ENCODE measurements at places on chromosomes 12 and 14.

- DNase-seq, result no peak
Measured at GRCh38 chr12:120687578-120688289, 785 bp downstream of the MLEC start.

DNA sequence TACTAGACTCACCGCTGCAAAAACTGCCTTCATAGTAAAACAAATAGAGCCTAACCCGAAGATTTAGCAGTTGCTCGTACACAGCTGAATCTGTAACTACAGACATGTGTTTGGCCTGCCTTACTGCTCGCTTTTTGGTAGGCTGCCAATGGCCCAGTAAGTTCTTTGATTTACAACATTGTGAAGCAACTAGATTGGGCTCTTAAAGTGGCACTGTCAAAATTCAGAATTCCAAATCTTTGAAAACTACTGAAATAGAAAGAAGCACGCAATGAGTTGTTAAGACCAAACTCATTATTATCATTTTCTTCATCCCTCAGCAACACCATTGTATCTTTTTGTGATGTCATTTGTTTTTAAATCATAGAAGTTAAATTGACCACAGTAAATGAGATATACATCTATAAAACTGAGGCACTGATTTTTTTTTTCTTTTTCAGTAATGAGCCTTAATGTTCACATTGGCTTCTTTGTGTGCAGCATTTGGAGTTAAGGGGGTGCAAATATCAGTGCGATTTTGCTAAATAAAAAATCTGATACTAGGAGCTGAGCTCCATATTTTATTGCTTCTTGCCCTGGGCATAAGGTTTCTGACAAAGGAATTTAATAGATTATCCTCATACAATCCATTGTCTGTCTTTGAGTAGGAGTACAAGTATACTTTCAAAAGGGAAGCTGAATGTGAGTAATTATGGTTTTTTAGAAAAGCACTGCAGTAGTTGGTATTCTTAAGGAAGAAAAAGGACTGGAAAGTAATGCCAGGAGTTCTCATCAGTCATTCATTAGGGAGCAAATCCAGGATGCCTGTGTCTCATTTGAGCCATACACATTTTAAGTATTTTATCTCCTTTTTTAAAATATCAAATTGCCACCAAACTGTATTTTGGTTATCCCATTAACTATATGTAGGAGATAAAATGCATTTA lies 138.5 kb downstream of the KICS2 start:
- peak; percentile 83 for DNase-seq

GRCh38 chr12:128753438-128753837 lies 70.3 kb downstream of the SLC15A4 start:
- DNase-seq, result no peak

DNA sequence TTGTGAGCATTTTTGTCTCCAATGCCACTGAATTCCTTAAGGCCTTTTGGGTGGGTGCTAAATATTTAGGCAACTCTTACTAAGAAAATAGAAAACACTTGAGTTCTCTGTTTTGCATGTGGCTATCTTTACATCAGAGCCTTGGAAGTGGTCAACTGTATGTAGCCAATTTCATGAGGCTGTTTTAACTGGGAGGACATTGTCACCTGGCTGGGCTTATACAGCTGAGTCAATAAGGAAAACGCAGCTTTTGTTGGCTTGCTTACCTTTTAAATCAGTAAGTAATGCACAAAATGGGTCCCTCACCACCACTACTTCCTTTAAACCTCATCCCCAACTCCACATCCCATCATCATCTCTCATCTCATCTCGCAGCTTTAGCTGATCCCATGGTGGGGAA lies 194.3 kb downstream of the RGS6 start:
- DNase-seq, result no peak

GRCh38 chr14:85464135-85464895 lies 65.6 kb upstream of the FLRT2 start:
- no peak for DNase-seq

- DNase-seq, result no peak
Measured at GRCh38 chr14:61972711-61973110, 210.5 kb downstream of the SNAPC1 start.

GRCh38 chr14:70753518-70753953 lies 55.8 kb downstream of the MAP3K9 start:
- DNase-seq, result no peak

- no peak for DNase-seq
Measured at GRCh38 chr12:120075034-120075616, 41.4 kb downstream of the RAB35 start.

- DNase-seq, result no peak
Measured at GRCh38 chr12:22700106-22700505, 75.1 kb downstream of the ETNK1 start.

GRCh38 chr12:18882690-18883089 lies 144.8 kb downstream of the CAPZA3 start:
- DNase-seq, result no peak

DNA sequence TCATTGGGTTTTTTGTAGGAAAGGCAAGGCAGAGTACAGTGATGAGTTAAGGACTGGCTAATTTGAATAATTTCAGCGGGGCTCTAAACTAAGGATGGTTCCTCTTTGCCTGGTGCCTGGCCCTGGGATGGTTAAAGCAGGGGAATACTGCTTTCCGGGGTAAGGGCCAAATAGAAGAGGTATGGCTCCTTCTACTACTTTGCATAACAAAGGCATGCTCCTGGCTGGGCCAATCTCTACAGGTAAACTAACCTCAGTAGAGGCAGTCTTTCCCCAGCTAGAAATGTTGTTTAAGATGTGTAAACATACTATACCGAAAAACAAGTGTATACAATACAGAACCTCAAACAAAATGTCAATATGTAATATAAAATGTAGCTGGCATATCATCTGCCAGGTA lies 1239.0 kb downstream of the SLC16A7 start:
- DNase-seq, result no peak

DNA sequence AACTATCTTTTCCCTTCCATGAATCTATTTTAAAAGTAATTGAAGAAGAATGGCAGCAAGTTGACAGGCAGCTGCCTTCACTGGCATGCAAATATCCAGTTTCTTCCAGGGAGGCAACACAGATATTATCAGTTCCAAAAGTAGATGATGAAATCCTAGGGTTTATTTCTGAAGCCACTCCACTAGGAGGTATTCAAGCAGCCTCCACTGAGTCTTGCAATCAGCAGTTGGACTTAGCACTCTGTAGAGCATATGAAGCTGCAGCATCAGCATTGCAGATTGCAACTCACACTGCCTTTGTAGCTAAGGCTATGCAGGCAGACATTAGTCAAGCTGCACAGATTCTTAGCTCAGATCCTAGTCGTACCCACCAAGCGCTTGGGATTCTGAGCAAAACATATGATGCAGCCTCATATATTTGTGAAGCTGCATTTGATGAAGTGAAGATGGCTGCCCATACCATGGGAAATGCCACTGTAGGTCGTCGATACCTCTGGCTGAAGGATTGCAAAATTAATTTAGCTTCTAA lies 18.4 kb downstream of the TMPO start:
- no peak for DNase-seq

DNA sequence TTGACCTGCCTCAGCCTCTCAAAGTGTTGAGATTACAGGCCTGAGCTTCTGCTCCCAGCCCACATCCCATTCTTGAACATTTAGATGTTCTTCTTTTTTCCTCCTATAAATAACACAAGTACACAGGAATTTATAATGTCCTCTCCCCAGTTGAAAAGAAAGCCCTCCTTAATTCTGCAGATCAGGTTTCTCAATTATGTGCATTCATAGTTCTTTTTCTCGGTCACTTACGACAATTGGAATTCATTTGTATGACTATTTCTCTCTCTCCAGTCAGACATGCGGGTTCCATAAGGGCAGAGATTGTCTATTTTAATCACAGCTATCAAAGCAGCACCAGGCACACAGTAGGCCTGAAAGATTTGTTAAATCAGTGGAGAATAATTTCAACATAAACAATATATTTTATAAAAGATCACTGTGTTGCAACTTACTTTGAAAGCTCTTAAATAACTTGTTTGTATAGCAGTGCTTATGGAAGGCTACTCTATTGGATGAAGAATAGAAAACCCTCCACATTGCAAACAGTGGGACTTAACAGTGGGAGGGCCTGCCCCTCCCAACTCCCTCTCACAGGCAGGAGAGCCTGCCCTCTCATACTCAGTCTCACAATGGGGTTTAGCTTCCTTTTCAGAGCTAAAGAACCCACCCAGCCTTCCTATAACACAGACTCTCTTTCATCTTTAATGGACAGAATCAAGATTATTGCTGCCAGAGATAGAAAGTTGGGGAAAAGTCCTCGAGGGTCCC lies 84.1 kb upstream of the TRAF3 start:
- no peak for DNase-seq

DNA sequence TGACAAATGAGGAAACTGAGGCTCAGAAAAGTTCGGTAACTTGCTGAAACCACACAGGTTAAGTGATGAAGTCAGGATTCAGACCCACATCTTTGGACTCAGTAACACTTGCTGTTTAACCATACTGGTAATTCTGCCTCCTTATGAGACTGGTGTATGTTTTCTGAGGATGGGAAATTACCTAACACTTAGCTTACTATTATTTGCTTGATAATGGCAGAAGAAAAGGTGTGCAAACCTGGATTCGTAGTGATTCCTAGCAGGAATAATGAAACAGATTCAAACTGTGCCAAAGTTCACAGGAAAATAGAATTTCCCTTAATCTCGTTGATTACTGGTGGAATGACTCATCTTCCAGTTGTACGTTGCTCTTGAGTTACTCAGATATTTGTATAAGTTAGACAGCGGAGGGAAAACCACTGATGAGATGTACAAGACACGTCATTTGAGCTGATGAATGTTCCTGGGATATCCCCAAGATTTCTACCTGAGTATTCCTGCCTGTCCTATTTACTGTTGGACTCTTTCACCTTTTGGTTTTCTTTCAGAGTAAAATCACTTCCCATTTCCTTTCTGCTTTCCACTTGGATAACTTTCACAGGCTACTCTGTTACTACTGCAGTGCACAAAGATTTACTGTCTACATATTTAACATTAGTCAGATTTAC lies 37.5 kb downstream of the PRORP start:
- DNase-seq, result no peak
